ENCODE measurements at places on chromosomes 3 and 15. TPM values are rescaled to one million over a fixed set of nuclear protein-coding genes. Genes with fewer than 3 reads are reported as not detected.

Gene ONECUT1
- 10.0 TPM for total RNA-seq

Gene UROC1
- total RNA-seq, result 1.0 TPM

Gene SEMA3G
- total RNA-seq, result 1.7 TPM

Gene ITIH1
- 3.5 TPM for total RNA-seq

Gene PCCB
- 91.8 TPM for total RNA-seq

Gene ACKR4
- total RNA-seq, result 0.16 TPM

Gene CTSH
- total RNA-seq, result 44.3 TPM

Gene STRIT1
- total RNA-seq, result not detected

Gene MTFMT
- 34.4 TPM for total RNA-seq

Gene ITIH3
- 6.3 TPM for total RNA-seq

Gene DUOX1
- 5.3 TPM for total RNA-seq

Gene PLIN1
- 18.5 TPM for total RNA-seq

Gene ZNF80
- 0.74 TPM for total RNA-seq

Gene ATP2B2
- 2.9 TPM for total RNA-seq

Gene GRAMD2A
- total RNA-seq, result 0.31 TPM

Gene PRR20G
- total RNA-seq, result 12.8 TPM

Gene RUBCN
- 150 TPM for total RNA-seq

Gene COLQ
- total RNA-seq, result 7.6 TPM

Gene SI
- 2.8 TPM for total RNA-seq

Gene GABRR3
- total RNA-seq, result 0.19 TPM

All from testis (tissue), 5 donors.